ENCODE measurements at places on chromosomes 11 and 22. TPM values are rescaled to one million over a fixed set of nuclear protein-coding genes. Genes with fewer than 3 reads are reported as not detected.
A peak's percentile ranks its signal among the peaks of the same experiment; 100 is the strongest.

LRRC56 gene
- 0.64 TPM for total RNA-seq

ARHGEF17 gene
- total RNA-seq, result 78.3 TPM

MFNG gene
- total RNA-seq, result under 0.01 TPM

MMP12 gene
- total RNA-seq, result 3.0 TPM

RIBC2 gene
- total RNA-seq, result 0.97 TPM

- DNase-seq, result peak; percentile 36
These were observed 225.9 kb upstream of the SESN3 start for GRCh38 chr11:95456714-95457491.

DNA sequence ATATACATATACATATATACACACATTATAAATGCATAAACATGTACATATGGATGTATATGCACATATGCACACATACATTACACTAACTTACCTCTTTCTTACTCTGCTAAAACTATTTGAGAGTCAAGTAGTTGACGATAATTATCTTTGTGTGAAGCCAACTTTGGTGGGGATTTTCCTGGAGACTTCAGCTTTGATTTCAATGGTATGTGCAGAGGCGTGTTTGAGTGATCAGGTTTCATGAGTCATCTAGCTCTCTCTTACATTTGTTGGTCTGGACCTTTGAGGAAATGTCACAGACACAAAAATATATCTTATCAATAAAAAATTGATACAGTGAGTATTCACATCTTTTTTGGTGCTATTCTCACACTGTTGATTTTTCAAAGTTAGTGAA lies 769.1 kb upstream of the LUZP2 start:
- DNase-seq, result no peak

DNA sequence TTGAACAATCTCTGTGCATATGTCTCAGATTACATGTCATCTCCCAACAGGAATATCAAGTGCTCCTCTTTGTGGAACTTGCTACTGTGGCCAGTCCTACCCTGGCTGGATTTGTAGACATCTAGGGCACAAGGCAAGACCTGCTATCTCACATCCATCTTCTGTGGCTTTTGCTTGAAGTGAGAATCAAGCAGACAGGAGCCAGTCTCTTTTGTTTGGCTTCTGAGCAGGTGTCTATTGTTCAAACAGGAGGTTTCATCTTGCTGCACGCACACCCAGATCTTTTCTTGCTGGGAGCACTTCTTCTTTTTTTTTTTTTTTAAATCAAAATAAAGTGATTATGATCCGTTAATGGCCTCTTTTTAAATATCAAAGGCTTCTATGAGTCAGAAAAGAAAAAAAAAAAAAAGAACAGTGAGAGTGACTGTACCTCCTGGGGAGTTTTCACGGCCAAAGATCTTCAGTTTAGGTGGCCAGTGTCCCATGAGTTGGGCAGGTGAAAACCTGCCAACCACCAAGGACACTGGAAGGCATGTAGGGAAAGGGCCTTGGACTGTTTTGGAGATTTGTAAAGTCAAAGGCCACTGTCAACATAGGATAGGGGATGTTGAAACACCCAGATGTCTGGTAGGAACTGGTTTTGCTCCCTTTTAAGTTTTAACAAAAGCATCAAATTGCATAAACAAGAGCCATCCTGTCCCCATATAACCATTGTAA lies 78.1 kb downstream of the CD44 start:
- DNase-seq, result peak; percentile 66

GRCh38 chr11:1570531-1570895 lies 1.6 kb downstream of the DUSP8 start:
- DNase-seq, result no peak

GRCh38 chr11:46369458-46370152 lies 11.9 kb upstream of the MDK start:
- peak; percentile 77 for DNase-seq

GRCh38 chr11:95387325-95387724 lies 156.3 kb upstream of the SESN3 start:
- DNase-seq, result no peak

DNA sequence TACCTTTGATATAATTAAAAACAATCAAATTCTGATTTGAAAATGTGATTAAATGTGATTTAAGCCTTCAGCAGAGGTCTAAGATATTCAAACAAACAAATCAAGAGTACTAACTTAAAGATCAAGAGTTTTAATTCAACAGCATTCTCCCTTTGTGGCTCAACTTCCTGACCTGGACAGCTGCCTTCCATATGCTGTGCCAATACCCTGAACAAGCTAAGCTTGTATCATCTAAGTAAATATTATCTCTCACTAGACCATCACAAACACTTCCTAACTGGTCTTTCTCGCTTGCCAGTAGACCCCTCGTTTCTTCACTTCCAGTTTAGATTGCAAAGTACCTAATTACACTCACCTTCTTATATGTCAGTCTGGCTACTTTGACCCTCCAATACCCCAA lies 35.9 kb upstream of the P4HA3 start:
- peak; percentile 32 for DNase-seq

GRCh38 chr11:114354076-114354475 lies 46.2 kb downstream of the C11orf71 start:
- peak; percentile 51 for DNase-seq

- peak; percentile 77 for DNase-seq
These were observed 156.4 kb upstream of the PITPNB start for GRCh38 chr22:28075358-28075981.

- DNase-seq, result peak; percentile 58
These were observed 11.5 kb upstream of the FADD start for GRCh38 chr11:70191495-70192140.

DNA sequence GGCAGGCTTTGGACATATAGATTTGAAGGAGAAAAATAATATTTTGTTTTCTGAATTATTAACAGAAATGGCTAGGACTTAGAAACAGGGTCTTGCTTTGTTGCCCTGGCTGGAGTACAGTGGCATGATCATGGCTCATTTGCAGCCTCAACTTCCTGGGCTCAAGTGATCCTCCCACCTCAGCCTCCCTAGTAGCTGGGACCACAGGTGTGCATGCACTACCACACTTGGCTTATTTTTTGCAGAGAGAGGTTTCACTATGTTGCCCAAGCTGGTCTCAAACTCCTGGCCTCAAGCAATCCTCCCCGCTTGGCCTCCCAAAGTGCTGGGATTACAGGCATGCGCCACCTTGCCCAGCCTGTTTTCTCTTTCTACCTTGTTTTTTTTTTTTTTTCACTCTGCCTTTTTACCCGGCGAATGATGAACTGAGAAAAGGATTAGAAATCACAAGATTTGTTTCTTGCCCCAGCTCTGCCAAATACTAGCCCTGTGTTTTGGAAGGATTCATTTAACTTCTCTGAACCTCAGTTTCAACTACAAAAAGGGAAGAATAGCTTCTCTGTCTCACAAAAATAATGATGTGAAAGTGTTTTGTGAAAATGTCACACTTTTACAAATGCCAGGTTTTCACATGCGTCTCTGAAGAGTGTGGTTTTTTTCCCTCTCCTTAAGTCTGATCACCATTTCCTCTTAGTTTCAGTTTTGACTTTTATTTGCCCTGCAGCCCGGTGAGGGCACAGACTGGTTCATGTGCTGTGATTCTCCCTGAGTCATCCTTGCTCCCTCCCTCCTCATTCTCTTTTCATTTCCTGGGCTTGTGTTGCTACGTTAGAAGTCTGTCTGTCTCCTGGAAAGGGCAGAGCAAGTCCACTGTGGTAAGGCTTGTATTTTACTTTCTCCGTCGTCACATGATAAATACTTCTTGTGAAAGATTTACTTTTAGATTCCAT lies 67.7 kb downstream of the BCL2L13 start:
- peak; percentile 97 for DNase-seq

DNA sequence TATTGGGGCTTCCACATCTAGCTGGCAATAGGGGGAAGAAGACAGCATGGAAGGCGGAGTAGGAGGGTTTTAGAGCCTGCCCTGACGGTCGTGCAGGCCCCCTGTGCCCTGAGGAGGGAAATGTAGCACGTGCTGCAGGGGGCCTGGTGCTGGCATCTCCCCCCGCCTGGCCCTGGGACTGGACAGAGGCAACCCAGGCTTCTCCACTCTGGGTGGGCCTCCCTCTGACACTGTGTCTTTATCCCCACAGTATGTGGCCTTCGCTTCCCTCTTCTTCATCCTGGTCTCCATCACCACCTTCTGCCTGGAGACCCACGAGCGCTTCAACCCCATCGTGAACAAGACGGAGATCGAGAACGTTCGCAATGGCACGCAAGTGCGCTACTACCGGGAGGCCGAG lies 36.8 kb downstream of the KCNC1 start:
- DNase-seq, result no peak

Data from fibroblast of villous mesenchyme (primary cell).